ENCODE measurements at places on chromosomes 16 and 17. TPM values are rescaled to one million over a fixed set of nuclear protein-coding genes. Genes with fewer than 3 reads are reported as not detected.

Gene AOC2
- 1.1 TPM for polyA plus RNA-seq

Gene RAD51C
- polyA plus RNA-seq = 33.7 TPM

- DNase-seq = no peak
Observed at GRCh38 chr16:66953462-66954096, 7.5 kb upstream of the CES3 start.

- DNase-seq = no peak
Observed at GRCh38 chr16:4617880-4618279, 3.2 kb upstream of the UBALD1 start.

GRCh38 chr17:29563816-29564215 lies 3.0 kb downstream of the ABHD15 start:
- no peak for DNase-seq

- DNase-seq = no peak
Observed at GRCh38 chr16:20611975-20612481, 35.9 kb upstream of the ACSM2B start.

Data from muscle of arm (tissue), 14 donors.